ENCODE measurements at places on chromosomes 6 and 20.

- no peak for DNase-seq
Observed at GRCh38 chr6:46271728-46272127, 100.9 kb upstream of the ENPP5 start.

GRCh38 chr6:29720863-29721262, 2.4 kb upstream of the HLA-F start:
- no peak for DNase-seq

DNA sequence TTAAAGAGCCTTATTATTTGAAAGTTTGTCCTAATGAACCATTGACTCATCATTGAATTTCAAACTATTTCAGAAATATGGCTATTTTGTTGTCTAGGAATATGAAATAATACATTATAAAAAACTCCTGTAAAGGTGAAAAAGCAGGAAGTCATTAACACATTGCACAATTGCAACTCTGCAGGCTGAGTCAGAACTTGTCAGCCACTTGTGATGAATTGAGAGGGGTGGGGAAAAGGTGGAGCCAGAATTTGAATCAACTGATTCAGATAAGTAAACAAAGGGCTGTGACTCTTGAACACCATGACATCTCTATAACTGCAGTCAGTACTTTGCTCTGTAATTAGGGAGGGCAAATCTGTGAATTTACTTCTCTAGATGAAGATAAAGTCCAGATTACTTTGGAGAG, 6.0 kb downstream of the C6orf141 start:
- no peak for DNase-seq

DNA sequence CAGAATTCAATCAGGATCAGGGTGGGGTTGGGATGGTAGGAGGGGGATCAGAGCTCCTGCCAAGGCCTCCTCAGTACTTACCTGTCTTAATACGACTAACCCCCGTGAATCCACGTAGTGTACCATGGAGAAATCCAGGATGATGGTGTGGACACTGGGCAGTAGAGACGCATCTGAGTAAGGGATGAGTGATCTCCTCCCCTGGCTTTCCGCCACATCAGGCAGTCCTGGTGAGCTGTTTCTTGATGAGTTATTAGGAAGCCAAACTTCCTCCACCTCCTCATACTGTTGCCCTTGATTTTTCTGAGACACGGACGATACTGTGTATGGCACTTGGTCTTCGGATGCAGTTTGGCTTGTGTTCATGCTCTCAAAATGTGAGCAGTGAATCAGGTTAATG, 34.2 kb upstream of the SRPK1 start:
- DNase-seq, result no peak

DNA sequence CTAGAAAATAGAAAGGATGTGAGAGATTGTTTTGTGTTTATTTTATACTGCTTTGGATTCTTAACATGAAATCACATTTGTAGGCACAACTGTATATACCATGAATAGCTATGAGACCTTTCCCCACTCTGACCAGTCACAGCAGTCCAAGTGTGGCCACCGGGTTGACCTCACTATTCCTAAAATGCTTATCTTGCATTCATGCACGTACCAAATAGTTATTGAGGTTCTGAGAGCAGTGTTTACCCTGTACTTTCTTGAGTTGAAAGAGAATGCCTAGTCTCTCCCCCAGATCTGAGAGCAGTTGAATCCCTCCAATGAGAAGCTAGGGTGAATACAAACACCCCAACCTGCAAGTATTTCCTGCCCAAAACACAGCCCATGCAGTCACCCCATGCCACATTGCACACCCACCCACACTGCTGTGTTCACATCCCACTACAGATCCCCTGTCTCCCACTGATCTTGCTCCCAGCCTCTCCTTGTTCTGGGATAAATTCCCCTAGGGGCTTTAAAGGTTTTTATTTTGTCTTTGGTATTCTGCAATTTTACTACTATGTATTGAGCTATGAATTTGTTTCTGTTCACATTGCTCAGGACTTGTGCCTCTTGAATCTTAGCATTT, 51.6 kb downstream of the GOPC start:
- DNase-seq, result no peak

DNA sequence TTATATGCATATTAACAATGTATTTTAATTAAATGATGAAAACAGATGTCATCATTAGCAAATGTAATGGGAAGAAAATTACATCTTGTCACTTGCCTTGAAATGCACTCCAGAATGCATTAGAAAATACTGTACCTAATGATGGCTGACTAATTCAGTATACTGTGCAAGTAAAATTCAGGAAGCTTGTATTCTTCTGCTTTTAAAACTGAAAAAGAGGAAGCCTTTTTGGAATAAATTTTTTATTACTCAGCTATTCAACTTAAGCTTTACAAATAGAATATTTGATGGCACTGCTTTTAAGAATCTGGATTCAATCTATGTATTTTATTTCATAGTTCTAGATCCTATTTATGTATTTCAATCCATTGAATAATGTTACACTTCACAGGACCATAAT, 195.5 kb downstream of the RIMS1 start:
- DNase-seq, result no peak
